ENCODE measurements at places on chromosomes 2 and 18.
A peak's percentile ranks its signal among the peaks of the same experiment; 100 is the strongest.

- DNase-seq, result no peak
Measured at GRCh38 chr2:199455545-199456382, 2.0 kb downstream of the SATB2 start.

DNA sequence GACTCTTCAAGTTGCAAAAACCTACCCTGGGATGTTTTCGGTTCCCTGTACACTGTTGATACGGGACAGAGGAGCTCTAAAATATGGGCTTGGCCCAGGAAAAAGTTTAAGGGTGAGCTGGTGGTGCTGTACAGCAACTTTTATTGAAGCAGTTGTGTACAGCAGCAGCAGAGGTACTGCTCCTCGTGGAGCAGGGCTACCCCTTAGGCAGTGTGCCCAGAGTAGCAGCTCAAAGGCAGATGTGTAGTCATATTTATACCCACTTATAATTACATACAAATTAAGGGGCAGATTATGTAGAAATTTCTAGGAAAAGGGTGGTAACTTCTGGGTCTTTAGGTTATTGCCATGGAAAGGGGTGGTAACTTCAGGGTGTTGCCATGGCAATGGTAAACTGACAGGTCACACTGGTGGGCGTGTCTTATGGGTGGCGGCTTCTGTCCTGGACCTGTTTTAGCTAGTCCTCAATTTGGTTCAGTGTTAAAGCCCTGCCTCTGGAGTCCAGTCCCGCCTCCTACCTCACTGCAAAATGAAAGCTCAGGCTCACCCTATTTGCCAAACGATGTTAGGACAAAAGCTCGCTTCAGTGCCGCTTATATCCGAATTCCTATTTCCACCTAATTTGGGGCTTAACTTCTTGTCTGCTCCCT is 203.2 kb downstream of the ETAA1 start:
- no peak for DNase-seq

- peak; percentile 80 for DNase-seq
Measured at GRCh38 chr2:290090-290722, 2.3 kb upstream of the ALKAL2 start.

DNA sequence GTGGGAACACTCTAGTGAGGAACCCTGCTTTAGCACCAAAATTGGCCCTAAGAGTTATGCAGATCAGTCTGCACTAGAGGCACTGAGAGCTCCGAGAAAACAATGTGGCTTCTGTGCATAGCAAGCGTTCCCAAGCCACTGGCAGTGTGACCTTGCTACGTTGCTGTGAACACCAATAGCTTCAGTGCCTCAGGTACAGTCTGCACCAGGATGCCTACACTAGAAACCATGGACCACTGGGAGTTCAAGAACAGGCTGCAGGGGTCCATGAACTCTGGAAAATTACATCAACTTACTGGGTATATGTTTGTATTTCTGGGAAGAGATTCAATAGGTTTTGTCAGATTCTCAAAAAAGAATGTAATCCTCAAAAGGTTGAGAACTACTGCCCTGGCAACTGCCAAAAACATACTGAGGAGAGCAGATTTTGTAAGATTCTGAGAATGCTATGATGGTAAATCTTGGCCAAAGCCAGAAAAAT is 18.3 kb upstream of the SP3 start:
- DNase-seq, result no peak

- DNase-seq, result no peak
Measured at GRCh38 chr18:74951165-74951760, 257.7 kb downstream of the PTGR3 start.

- no peak for DNase-seq
Measured at GRCh38 chr2:60469536-60470317, 83.7 kb downstream of the BCL11A start.

DNA sequence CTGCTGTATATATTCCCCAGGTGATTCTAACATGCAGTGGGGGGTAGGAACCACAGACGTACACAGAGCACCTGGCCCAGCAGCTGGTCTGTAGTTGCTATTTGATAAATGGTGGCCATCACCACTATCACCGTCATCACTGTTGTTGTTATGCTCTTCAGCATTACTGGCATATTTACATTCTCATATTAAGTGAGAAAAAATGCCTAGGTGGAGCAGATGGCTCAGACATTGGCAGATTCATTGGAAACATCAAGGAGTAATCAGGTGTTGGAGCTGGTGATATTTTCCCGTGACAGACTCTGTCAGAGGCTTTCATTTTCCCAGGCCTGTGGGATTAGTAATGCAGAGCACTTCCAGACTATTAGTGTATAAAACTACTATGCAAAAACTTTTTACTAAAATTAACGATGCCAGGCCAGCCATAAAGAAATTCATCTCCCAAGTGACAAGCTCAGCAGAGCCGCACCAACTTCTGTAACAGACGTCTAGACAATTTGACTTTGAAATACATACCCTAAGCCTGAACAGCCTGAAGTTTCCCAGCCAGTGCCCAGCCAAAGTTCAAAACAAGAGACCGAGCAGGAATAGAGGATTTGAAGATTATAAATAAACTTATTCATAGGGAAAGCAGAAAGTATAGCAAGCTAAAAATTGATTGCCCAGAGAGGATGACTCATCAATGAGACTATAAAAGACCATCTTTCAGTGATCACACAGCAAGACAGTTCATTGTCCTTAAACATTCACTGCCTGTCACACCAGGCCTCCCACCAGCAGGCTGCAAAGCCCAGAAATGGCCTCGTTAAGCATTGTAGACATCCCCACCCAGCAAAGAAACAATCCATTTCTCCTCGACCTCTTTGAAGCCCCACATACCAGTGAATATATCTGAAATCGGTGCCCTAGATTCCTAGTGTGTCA is 247.4 kb upstream of the CHAC2 start:
- no peak for DNase-seq

DNA sequence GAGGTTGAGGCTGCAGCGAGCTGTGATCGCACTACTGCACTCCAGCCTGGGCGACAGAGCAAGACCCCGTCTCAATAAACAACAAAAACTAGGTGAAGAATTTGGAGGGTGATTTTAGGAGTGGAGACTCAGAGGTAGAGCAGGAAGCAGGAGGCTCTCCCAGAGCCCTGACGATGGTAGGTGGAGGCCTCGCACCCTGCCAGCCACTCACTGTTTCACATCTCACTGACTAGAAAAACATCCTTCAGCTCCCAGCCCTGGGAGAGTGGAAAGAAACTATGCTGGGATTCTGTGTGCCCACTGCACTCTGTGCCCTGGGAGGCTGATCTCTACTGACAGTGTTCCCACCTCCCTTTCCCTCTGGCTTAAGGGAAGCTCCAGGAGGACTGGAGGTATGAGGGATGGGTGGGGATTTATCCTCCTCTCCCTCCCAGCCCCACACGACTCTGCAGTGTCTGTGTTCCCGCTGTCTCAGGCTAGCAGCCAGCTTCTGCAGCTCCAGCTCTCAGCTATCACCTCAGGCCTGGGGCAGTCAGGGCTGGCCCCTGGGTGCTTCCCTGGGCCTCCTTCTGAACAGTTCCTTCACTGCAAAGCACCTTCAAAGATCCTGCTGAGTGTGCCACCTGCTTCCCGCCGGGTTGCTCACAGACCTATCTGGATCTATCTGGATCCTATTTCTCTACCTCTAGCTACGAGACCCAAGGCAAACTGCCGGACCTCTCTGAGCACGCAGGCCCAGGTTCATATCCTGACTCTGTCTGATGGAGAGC is 9.6 kb downstream of the CIB4 start:
- DNase-seq, result no peak

DNA sequence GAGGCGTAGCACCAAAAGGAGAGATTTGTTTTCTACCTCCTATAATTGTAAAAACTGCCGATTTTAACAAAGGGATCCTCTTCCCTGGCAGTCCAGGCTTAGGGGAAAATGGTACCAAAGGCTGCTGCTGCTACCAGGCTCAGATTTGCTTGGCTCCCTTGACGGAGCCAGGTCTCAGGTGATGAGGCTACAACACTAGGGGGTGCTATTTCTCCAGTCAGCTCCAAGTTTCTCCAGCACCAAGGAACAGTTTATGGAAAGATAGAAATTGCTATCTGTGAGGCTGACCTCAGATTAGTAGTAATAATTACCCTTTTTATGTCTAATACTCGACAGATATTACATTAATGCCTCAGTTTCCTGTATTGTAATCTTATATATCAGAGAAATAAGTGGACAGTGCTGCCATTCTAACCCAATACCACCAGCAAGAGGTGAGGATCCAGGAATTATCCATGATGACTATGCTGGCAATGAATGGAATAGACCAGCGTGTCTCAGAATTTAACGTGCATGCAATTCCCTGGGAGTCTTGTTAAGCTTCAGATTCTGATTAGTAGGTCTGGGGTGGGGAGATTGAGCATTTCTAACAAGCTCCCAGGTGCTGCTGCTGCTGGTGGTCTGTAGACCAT is 111.3 kb downstream of the ESCO1 start:
- peak; percentile 59 for DNase-seq

GRCh38 chr2:157725846-157726245 is 97.2 kb upstream of the ACVR1C start:
- no peak for DNase-seq

GRCh38 chr2:130936451-130936850 is 99.7 kb downstream of the ARHGEF4 start:
- DNase-seq, result no peak

DNA sequence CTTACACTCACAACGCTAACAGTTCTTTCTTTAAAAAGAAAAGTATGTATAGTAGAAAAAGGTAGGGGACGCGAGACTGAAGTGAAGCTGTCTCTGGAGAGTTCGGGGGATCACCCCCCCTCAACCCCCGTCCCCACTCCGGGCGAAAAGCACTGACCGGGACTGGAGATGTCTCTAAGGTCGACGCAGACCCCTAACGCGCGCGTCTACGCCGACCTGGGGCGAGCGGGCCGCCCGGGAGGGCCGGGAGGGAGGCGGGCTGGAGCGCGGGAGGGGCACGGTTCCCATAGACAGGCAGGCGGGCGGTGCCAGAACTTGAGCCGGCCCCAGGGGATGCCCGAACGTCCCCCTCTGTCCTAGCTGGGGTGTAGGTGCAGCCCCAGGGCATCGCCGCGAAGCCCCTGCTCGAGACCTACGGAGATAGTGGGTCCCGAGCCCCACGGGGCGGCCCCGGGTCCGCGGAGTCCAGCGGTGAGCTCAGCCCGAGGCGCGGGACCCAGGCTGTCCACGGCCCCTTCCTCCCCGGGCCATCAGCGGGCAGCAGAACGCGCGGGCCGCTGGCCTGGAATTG is 82.2 kb downstream of the CHRNA1 start:
- DNase-seq, result peak; percentile 65

- no peak for DNase-seq
Measured at GRCh38 chr18:36341944-36342343, 44.4 kb downstream of the FHOD3 start.

- DNase-seq, result no peak
Measured at GRCh38 chr18:33424266-33424946, 16.1 kb downstream of the CCDC178 start.

GRCh38 chr2:207724113-207724512 is 12.7 kb downstream of the CCNYL1 start:
- no peak for DNase-seq

GRCh38 chr2:10977003-10977402 is 65.3 kb downstream of the KCNF1 start:
- DNase-seq, result no peak

Measured in Peyer's patch (tissue), 4 donors.